Right lung (tissue), 10 donors: ENCODE measurements at places on chromosomes 11 and 22.

DNA sequence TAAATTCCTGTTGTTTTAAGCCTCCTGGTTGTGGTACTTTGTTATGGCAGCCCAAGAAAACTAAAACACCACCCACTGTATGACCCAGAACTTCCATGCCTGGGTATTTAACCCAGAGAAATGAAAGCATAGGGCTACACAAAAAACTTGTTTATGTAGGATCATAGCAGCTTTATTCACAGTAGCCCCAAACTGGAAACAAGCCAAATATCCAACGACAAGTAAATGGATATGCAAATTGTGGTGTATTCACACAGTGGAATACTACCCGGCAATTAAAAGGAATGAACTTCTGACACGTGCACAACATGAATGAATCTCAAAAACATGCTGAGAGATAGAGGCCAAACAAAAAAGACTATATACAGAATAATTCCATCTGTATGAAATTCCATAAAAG lies 62.2 kb upstream of the NAV2 start:
- DNase-seq, result no peak

GRCh38 chr11:61742391-61742790 lies 10.0 kb upstream of the MYRF start:
- DNase-seq, result no peak

DNA sequence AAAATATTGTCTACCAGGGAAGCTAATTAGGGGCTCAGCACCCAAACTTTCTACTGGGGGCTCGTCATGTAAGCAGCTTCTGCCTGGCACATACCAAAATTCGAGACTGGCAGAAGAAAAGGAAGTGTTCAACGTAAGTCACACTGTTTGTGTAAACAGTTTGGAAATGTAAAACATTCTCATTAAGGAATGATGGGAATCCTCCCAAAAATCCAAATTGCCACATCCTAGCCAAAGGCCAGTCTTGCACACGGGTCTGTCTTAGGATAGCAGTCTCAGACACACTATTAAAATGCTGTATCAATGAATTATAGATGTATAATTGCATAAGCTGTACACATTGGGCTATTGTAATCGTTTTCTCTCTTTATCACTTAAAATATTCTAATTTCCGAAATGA lies 28.9 kb downstream of the CUL5 start:
- DNase-seq, result peak; percentile 12

DNA sequence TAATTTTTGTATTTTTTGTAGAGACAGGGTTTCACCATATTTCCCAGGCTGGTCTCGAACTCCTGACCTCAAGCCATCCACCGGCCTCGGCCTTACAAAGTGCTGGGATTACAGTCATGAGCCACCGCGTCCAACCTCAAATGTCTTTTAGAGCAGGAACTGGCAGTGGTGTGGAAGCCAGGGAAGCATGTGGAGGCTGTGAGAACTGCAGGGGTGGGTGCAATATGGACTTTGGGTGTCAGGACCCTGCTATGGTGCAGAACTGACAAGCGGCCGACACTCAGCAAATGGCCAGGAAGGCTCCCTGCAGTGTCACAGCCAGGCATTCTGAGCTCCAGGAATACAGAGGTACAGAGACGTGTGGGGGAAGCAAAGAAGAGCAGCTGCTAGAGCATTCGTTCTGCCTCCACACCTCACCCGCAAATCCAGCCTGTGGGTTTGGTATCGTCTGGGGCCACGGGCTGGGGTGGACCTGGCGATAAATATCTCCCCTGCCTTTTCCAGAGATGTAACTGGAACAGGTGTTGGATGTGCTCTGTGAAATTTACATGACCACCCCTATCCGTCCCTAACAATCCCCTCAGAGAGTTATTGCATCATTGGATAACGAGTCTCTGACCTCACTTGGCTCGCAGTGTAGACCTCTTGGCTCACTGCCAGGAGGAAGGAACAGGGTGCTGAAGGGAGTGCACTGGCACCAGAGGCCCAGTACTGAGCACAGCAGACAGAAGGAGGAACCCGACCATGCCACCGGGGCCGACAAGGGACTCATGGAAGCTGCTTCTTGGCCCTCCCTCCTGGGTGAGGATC lies 624.7 kb upstream of the B3GAT1 start:
- no peak for DNase-seq
